ENCODE measurements at places on chromosomes 4 and X.
A peak's percentile ranks its signal among the peaks of the same experiment; 100 is the strongest.

GRCh38 chr4:77927991-77928925 lies 65.6 kb downstream of the MRPL1 start:
- no peak for DNase-seq

DNA sequence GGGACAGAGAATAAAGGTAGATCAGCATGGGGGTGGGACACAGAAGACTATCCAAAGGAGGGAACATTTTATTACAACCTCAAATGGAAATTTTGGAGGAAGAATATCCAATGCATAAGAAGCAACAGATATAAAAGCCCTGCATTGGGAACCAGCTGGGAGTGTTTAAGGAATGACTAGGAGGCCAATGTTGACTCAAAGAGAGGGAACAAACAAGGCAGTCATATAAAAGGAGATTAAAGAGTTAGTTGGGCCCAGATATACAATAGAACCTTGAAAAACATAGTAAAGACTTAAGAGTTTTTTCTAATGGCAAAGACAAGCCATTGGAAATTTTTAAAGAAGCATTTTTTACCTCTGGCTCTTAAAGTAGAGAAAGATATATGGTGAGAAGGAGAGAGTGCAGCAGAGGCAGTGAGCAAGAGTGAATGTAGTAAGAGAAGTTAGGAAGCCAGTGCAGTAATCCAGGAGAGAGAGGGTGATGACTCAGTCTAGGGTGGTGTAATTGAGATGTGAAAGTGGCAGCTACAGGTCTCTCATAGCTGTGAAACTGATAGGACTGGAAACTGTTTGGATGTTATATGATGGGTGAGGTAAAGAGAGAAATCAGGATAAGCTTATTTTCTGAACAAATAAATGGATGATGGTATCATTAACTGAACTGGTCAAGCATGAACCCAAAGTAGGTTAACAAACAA lies 182.2 kb upstream of the ATOH1 start:
- no peak for DNase-seq

GRCh38 chrX:100512471-100512870 lies 72.3 kb upstream of the TNMD start:
- DNase-seq, result no peak

GRCh38 chr4:153243468-153243867 lies 39.2 kb downstream of the TRIM2 start:
- DNase-seq, result no peak

DNA sequence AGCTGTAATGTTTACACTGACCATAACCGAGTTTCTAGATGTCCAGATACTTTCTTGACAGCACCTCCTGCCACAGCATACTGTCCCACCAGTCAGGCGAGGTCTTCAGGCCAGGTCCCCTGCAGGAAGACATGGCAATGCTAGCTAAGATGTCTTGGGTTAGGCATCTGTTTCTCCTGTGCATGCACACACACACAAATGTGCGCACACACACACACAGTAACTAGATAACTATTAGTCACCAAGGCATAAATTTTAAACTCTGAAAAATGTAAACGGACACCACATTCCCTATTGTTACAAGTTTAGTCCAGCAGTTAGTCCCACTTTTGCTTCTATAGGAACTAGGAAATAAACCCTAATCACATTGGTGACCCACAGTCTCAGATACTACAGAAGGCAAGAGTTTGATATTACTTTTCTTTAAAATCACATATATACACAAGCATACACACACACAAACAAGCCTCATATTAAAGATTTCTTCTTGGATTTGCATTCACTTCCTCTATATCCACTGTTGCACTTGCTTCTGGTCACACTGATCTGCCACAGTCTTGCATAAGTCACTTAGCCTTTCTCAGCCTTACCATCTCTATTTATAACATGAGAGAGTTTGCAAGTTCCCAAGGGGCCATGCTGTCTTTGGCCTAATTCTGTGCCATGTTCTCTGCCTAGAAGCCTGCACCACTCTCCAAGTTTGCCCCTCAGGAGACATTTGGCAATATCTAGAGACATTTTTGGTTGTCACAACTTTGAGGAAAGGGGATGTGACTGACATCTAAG lies 32.2 kb downstream of the IL21 start:
- DNase-seq, result no peak

- no peak for DNase-seq
Measured at GRCh38 chr4:121788896-121789295, 12.2 kb upstream of the EXOSC9 start.

DNA sequence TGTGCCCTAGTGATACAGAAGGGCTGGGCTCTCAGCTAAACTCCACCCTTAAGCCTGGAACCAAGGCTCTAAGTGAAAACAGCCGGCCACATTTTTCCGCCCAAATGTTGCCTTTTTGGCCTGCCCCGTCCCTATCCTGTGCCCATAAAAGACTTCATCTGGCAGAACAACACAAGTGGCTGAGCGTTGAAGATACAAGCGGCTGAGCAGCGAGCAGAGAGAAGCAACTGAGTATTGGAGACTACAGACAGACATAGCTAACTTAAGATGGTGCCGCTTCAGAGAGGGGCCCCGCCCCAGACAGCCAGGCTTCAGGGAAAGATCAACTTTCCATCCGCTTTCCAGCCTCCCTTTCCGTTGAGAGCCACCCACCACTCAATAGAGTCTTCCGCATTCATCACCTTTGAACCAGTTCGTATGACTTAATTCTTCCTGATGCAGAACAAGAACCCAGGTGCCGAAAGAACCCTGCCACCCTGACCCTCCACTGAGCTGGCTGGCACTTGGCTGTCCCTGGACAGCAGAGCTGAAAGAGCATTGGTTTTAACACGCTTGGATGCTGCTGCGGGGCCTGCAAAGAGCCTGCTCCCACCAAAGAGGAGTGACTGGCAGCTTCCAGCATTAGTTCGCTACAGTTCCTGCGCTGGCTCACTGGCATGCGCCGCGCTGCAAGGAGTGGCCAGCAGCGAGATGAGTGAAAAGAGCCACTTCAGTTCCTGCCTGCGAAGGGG lies 853.2 kb upstream of the INTU start:
- DNase-seq, result no peak

DNA sequence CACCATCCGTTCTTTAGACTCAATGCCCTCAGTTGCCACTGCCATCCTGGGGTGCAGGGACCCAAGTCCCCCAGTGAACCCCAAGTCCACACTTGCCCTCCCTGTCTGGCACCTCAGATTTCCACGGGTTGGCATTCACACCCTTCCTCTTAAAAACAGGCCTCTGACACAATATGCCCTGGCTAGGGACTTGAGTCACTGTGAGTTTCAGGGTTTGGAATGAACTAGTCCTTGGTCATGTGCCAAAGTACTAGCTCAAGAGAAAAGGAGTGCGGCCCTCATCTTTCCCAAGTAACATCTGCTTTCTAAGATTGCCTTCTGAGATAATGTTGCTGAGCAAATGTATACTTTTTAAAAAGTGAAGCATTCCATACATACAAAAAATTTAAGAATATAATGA lies 134.0 kb downstream of the MID1 start:
- DNase-seq, result no peak

GRCh38 chrX:42362219-42362618 lies 415.7 kb downstream of the PPP1R2C start:
- no peak for DNase-seq

- DNase-seq, result no peak
Measured at GRCh38 chr4:135408109-135408508, 1206.5 kb upstream of the PABPC4L start.

DNA sequence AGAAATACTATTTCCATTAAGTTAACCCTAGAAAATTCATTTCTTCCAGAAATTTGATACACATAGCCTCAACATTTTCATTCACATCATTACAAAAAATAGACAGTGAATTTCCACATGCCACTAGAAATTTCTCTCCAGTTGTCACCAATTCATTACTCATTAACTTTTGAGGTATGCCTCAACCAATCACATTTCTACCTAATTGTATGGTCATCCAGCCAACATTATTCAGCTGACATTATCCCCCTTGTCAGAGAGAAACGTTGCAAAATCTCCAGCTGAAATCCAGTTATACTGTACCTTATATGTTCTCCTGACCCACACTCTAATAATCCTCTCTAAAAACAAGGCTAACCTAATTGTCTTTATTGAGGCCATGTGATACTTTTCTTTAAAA lies 24.8 kb downstream of the FRYL start:
- DNase-seq, result no peak

- no peak for DNase-seq
Measured at GRCh38 chr4:23921447-23921845, 31.6 kb upstream of the PPARGC1A start.

GRCh38 chr4:159283696-159284095 lies 180.8 kb downstream of the RAPGEF2 start:
- DNase-seq, result peak; percentile 88

DNA sequence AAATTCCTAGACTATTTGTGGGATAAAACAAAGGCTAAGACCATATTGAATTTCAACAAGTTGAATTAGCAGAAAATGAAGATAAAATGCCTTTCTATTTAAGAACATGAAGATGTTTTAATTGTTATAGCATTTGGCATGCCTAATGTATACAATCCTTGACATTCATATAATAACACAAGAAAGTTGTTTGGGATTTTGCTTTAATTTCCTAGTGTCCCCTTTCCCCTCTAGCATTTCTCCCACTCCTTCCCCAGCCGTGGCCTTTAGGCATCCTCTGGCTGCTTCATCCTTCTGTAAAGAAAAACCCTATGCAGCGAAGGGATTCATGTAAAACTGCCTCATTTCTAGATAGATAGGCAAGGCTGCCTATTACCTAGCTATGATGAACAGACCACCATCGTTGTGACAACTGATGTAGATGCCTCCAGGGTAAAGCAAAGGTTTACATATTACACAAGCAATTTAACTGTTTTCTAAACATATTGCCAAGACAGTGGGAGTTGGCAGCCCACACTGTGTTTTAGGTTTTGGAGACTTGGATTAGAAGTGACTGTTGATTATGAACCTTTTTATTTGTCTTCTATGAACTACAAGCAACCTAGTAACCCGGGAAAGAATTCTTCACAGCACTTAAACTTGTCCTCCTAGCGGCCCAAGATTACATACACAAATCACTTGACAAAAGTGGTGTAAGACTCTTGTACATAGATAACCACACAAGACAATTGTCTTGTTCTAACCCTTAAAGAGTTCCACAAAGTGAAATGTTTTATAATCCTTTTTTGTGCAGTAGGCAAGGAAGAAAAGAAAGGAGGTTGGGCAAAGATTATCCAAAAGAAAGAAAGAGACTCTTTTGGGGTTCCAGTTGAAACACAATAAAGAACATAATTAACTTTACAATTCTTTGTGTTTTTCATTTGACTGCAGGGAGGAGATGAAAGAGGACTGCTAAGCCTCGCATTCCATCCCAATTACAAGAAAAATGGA lies 59.9 kb downstream of the HHIP start:
- DNase-seq, result no peak

GRCh38 chrX:71217298-71217697 lies 5.7 kb upstream of the GJB1 start:
- no peak for DNase-seq

DNA sequence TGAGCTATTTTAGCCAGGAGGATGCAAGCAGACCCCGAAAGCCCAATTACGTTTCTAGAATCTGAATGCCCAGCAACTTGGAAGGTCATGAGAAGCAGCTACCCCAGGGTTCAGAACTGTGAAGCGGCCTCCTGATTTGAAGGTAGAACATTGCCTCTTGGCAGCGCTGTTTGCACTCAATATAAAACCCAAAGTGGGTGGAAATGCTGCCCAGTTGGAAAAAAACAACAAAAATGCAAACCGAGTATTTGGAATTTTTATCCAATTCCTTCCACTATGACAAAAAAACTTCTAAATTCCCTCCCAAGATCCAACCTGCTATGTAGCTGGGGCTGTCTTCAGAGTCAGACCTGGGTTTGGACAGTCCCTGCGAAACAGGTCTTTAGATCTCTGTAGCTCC lies 103.3 kb upstream of the RBPJ start:
- no peak for DNase-seq

GRCh38 chr4:64821219-64821976 lies 412.1 kb upstream of the TECRL start:
- no peak for DNase-seq

DNA sequence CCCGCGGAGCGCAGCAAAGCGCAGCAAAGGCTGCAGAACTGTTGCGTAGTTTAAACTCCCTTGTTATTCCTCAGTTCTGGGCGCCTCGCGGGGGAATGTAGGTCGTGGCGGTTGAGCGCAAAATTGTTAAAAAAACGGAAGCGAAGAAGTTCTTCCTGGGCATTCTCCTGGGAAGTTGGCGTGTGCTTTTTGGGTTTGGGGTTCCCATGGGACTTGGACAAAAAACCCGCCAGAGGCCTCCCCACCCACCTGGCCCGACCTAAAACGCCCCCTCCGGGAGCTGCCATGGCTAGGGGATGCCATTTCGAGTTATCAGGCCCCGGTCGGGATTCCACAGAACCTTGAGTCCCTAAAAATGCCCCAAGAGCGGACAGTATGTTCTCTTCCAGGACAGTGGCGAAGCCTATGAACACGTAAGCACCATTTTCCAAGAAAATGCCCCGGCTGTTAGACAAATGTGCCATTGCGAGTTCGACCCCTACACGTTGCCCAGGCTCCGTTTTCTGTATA lies 8.9 kb downstream of the ZIC3 start:
- DNase-seq, result no peak

GRCh38 chrX:12234534-12235329 lies 96.5 kb downstream of the FRMPD4 start:
- DNase-seq, result no peak

GRCh38 chr4:76545226-76545884 lies 110.3 kb downstream of the SHROOM3 start:
- no peak for DNase-seq

DNA sequence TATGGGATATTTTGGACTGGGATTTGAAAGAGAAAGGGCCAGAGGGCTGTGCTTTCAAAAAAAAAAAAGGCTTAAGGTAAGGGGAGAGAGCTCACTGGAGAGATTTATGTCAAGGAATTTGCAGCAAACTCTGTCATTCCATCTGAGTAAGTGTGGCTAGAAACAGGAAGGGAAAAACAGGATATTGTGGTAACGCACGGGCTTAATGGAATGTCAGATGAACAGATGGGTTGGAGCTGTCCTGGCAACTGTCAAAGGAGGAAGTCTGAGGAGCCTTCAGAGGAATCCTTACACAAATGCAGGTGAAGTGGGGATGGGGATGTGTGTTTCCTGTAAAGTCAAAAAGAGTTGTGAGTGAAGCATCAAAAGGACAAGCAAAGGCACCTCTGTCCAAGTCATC lies 15.1 kb upstream of the NKX3-2 start:
- DNase-seq, result peak; percentile 49

DNA sequence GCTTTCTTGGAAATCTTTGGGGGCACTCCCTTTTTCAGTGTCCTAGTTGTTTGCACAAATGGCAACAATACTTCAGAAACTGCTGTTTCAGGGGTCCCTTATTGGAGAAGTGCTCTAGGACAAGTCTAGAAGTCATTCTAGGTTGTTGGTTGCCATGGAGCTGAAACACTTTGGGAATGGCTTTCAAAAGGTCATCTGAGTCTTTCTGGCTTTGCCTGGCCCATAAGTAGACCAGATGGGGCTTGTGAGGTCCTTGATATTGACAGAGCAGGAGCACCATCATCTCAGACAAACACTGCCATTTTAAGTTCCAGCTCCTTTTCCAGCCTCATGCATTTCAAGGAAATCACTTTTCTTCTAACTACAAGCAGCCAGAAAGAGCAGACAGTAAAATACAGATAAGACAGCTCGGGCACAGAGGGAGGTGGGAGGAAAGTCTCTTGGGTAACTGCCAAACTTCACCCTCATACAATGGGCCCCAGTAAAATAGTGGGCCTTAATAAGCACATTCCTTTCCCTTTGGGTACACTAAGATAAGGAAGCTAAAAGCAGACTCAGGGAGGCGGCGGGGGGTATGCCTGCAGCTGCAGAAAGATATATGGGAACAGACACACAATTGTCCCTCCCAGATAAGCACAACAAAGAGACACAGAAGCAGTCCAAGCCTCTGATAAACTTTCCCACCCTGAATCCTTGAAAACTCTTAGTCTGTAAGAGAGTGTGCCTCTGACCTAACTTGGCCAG lies 8.5 kb upstream of the NXF3 start:
- DNase-seq, result no peak

GRCh38 chr4:114599903-114600552 lies 1.4 kb downstream of the UGT8 start:
- no peak for DNase-seq
